Daoy (cell line): ENCODE measurements at places on chromosomes 7 and 10. TPM values are rescaled to one million over a fixed set of nuclear protein-coding genes. Genes with fewer than 3 reads are reported as not detected.
A peak's percentile ranks its signal among the peaks of the same experiment; 100 is the strongest.

GRCh38 chr10:133110133-133110532 is 22.4 kb downstream of the ADGRA1 start:
- no peak for DNase-seq

- DNase-seq, result no peak
These were observed 21.5 kb upstream of the GHITM start for GRCh38 chr10:84117686-84118394.

- DNase-seq, result no peak
These were observed 14.8 kb downstream of the TSPAN14 start for GRCh38 chr10:80468806-80469421.

DNA sequence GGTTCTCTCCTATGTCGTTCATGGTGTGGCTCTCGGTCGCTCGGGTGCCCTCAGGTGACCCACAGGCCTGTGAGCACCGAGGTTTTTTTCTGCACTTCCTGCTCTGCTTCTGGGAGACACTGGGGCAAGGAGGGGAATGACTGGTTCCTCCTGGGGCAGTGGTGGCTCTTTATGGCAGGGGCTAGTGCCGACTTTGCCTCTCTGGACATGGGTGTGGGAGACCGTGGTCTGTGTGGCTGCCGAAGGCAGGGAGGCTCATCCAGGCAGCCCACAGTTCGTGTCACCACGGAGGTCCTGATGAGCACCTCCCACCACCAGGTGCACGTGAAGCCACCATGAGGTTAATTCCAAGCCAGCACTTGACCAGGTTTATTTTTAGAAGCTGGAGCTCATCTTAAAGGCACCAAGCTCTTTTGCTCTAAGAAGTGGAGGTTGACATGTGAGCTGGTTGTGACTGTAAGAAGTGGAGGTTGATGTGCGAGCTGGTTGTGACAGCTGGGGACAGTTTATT is 24.7 kb upstream of the DPYSL4 start:
- no peak for DNase-seq

DNA sequence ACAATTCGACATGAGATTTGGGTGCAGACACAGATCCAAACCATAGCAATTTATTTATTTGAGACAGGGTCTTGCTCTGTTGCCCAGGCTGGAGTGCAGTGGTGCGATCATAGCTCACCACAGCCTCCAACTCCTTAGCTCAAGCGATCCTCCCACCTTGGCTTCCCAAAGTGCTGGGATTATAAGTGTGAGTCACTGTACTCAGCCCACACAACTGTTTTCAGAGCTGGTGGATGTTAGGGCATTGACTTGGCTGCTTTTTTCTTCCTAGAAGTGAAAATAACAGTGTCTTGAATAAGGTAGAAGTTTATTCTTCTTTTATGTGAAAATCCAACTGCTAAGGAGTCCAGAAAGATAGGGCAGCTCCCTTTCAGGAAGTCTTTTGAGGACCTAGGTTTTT is 132.1 kb downstream of the CCDC3 start:
- DNase-seq, result peak; percentile 51

GRCh38 chr10:131573707-131574106 is 262.2 kb upstream of the TCERG1L start:
- no peak for DNase-seq

- DNase-seq, result peak; percentile 14
These were observed 16.3 kb downstream of the ZMIZ1 start for GRCh38 chr10:79084972-79085597.

DNA sequence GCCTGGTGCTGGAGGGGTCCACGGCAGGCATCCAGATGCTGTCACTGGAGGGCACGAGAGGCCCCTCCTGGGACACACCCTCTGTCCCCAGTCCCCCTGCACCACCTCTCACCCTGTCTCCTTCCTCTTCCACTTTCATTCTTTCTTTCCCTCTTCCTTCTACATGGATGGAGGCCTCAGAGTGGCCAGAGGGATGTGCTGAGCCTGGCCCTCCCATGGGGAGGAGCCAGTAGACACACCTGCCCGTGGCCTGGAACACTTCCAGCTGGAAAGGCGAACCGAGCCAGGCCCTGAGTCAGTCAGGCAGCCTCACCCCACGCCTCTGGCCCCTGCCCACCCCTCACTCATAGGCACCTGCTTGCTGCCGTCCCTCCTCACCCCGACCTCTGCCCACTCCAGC is 55.9 kb upstream of the MXI1 start:
- no peak for DNase-seq

DNA sequence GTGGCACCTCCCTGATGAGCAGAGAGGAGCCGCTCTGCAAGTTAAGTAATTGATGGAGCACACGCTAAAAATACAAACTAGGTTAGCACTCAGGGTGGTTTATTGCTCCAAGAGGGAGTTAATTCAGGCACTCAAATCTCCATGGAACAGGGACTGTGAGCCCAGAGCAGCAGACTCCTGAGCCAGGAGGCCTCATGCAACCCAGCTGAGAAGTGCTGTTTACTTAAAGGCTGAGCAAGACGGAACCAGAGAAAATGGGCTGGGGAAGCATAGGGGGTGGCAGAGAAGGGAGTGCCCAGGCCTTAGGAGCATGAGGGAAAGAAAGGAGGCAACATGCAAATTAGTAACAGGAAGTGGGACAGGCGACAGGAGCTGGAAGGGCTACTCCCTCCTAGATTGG is 174.1 kb downstream of the KCNMA1 start:
- DNase-seq, result no peak

DNA sequence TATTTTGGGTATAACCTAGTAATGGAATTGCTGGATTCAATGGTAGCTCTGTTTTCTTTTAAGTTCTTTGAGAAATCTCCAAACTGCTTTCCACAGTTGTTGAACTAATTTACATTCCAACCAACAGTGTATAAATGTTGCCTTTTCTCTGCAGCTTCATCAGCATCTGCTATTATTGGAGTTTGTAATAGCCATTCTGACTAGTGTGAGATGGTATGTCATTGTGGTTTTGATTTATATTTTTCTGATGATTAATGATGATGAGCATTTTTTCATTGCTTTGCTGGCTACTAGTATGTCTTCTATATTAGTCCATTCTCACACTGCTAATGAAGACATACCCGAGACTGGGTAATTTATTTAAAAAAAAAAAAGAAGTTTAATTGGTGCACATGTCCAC is 248.6 kb upstream of the MAGI2 start:
- DNase-seq, result no peak

- DNase-seq, result peak; percentile 75
These were observed at the start of gene USP54 for GRCh38 chr10:73590881-73591799. TSS of gene USP54 (minus strand) at chr10:73591342. CDS start at chr10:73575658, 15,684 bp downstream.

- peak; percentile 79 for DNase-seq
These were observed 3.7 kb upstream of the MCU start for GRCh38 chr10:72688208-72688651.

DNA sequence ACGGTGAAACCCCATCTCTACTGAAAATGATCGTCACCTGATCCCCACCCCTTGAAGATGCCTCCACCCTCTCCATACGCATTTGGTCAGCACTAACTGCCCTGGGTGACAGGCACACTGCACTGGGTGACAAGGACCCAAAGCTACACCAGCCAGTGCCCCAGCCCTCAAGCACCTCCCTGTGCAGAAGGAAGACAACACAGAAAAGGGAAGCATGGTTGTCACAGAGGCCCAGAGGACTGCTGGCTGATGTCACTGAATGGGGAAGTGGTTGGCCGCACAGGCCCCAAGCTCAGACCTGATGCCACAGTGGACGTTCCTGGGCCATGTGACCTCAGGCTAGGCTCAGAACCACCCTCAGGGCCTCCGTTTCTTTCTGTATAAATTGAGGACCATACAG is 4.2 kb upstream of the PILRA start:
- no peak for DNase-seq

GRCh38 chr10:132310701-132311337 is 3.1 kb upstream of the STK32C start:
- no peak for DNase-seq

DNA sequence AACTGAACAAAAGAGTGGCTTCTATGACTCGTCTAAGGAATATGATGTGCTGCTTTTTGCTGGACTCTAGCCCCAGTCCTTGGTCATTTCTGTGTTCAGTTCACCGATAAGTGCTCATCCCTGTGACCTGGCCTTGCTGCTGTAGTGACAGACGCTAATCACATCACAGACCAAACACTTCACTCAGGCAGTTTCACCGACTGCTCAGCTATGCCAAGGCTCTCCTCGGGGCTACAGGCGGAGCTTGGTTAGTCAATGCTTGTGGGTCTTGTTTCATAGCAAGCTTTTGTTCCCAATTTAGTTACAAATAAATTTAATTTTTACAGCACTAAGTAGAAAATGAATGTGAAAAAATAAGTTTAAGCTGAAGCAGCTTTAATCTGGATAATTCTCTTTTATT is 190.8 kb upstream of the PRKCQ start:
- DNase-seq, result no peak

- DNase-seq, result no peak
These were observed 15.0 kb upstream of the DNMBP start for GRCh38 chr10:100024748-100025147.

GRCh38 chr10:30041196-30042105 is 17.9 kb downstream of the JCAD start:
- no peak for DNase-seq

DNA sequence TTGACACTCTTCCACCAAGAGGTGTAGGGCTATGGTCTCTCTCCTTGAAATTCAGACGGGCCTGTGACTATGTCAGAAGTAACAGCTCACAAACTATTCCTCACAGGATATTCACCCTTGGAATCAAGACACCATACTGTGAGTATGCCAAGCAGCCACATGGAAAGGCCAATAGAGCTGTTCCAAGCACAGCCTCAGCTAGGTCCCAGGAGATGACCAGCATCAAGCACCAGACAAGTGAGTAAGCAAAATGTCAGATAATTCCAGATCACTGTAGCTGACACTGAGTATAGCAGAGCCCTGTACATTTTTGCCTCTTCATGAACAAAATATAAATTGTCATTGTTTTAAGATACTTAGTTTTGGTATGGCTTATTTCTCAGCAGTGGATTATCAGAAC is 88.1 kb upstream of the KCND2 start:
- no peak for DNase-seq

DNA sequence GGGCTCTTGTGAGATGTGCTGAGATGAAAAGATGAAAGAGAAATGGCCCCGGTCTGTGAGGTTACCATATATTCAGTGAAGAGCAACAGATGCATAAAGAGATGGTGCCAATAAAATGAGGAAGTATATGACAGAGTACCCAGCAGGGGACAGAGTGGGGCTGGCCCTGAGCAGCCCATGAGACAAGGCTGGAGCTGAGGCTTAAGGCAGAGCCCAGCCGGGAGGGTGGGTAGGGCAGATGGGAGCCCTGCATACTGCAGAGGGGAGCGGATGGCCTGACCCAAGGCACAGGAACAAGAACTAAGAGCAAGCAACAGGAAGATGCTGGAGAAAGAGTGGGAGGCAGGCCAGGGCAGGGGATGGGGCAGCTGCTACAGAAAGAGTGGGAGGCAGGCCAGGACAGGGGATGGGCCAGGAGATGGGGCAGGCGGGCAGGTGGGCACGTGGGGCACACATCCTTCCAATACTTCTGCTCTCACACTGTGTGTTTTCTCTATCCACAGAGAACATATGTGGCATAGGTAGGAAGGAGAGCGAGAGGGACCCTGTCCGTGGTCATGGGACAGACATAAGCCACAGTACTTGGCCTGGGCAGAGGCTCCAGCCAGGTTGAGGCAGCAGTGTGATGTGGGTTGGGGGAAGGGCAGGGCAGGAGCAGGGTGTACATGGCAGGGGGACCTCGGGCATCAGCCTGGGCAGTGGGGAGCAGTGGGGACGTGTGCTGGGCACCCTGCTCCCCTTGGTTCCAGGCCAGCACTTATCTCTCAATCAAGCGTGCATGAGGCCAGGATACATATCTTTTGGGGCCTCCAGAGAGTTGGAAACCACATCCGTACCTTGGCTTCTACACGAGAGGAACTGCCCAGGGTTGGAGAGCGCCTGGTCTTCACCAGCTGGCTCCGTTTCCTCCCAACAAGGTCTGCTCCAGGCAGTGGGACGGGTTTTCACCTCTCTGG is 91.6 kb upstream of the IKZF1 start:
- no peak for DNase-seq

GRCh38 chr10:129605986-129606518 is 139.0 kb downstream of the MGMT start:
- DNase-seq, result no peak

- no peak for DNase-seq
These were observed 136.4 kb downstream of the OAT start for GRCh38 chr10:124282326-124282725.

GRCh38 chr10:90920986-90921666 is at the start of gene ANKRD1:
TSS of gene ANKRD1 (minus strand) at chr10:90921087. CDS start at chr10:90921027, 60 bp downstream.
- DNase-seq, result peak; percentile 93

GRCh38 chr10:458421-458851 is 231.0 kb downstream of the DIP2C start:
- no peak for DNase-seq

- DNase-seq, result no peak
These were observed 540.1 kb downstream of the PTPRN2 start for GRCh38 chr7:158047391-158048059.

WNT16 gene
- 0.11 TPM in 1 of 2 replicates, not detected in the other for total RNA-seq

UCN3 gene
- total RNA-seq, result not detected in 2 replicates

PKD2L1 gene
- total RNA-seq, result not detected in 2 replicates

DOCK4 gene
- total RNA-seq, result 10.7 and 17.2 TPM in 2 replicates

SRGN gene
- total RNA-seq, result 8.3 and 11.5 TPM in 2 replicates

NXPH1 gene
- not detected in 2 replicates for total RNA-seq

NPVF gene
- not detected in 2 replicates for total RNA-seq
